ENCODE measurements at places on chromosomes 12 and 14. TPM values are rescaled to one million over a fixed set of nuclear protein-coding genes. Genes with fewer than 3 reads are reported as not detected.

Gene PRB2
- total RNA-seq: not detected

Gene ACVRL1
- total RNA-seq: 16.5 TPM

- no peak for DNase-seq
These were observed 9.4 kb downstream of the PPP1R12A start for GRCh38 chr12:79925492-79925891.

- DNase-seq: no peak
These were observed 29.3 kb upstream of the ANKRD9 start for GRCh38 chr14:102538602-102539543.

DNA sequence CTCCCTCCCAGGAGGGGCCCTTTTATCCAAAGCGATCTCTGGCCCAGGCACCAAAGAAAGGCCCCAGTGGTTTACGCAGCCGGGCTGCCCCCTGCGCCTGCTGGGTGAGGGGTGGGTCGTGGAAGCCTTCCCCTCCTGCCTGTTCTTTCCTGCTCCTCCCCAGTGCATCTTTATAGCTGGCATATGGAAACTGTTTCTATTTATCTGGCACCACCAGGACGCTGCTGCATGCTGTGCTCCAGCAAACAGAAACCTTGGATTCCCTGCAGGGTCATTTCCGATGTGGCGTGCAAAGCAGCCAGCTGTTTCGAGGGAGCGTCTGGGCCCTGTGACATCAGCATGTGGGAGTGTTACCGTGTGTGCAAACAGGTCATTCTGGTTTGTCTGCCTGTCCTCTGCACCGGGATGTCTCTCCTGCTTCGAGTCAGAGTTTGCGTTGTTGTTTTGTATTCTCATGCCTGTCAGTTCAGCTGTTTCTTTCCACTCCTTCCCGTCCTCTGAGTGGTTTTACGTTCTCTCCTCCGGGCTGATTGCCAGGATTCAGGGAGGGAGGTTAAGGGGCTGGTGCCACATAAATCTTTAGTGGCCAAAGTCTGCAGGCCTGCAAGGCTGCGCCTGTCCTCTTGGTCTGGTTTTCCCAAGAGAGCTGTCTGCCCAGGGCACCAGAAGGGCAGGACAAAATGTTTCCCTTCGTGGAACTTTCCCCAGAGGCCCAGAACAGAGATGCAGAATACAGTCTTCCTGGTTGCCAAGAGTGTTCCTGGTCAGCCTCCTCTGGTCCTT is 24.6 kb downstream of the TPCN1 start:
- peak; percentile 95 for DNase-seq

GRCh38 chr14:57287745-57288144 is 19.0 kb downstream of the AP5M1 start:
- DNase-seq: no peak

- DNase-seq: peak; percentile 46
These were observed 32.6 kb downstream of the CCDC85C start for GRCh38 chr14:99571303-99571986.

DNA sequence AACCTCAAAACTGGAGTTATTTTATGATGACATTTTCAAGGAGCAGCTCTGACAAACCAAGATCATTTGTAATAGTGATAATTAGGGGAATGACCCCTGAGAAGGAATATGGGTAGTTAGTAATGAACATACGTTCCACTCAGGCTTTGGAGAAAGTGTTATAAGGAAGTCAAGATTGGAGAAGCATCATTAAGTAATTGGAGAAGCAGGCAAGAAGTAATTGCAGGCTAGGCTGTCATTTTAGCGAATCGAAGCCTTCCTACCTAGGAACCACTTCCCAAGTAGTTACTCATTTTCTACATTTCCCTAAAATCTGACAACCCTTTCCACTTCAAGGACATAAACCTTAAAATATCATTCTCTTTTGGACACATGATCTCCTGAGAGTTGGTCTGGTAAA is 1.2 kb downstream of the EDDM3B start:
- no peak for DNase-seq

GRCh38 chr12:57632073-57632957 is 686 bp downstream of the B4GALNT1 start:
- DNase-seq: no peak

GRCh38 chr14:75667099-75667765 is 6.2 kb downstream of the TTLL5 start:
- no peak for DNase-seq

- DNase-seq: peak; percentile 61
These were observed 16.3 kb downstream of the RAPGEF3 start for GRCh38 chr12:47742253-47742825.

DNA sequence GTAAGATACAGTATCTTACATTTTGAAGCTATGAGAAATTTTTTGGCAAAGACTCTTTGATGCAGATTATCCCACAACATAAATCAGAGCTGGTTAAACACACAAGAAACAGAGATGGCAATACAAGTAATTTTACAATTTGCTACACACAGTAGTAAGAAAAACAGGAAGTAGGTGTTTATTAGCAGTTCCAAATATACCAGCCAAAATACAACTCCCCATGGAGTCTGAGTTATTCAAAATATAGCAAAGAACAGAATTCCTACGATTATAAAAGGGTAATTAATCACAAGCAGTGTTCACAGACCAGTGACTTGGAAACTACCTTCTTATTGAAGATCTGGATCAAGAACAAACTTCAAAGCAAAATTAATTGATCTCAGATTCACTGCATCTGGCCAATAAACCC is 83.9 kb downstream of the BMP4 start:
- no peak for DNase-seq

DNA sequence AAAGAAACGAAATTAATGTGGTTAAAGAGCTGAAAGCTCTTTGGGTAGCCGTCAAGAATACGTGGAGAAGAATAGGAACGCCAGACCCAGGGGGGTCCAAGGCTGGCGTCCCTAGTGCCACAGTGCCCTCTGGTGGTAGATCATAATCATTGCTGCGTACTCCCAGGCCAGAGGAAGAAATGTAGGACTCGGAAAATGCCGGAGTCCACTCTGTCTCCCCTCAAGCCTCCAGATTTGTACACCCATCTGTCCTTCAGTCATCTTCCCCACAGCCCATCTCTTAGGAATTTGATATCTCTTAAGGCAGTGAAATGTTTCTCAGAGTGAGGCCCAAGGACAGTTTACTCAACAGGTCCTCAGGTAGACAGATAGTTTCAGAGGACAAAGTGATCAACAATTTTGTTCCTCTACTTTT is 25.4 kb upstream of the PLEKHG6 start:
- DNase-seq: peak; percentile 55

- DNase-seq: no peak
These were observed 50.8 kb downstream of the NTN4 start for GRCh38 chr12:95739561-95740313.
